ENCODE measurements at places on chromosomes 12 and 14.

GRCh38 chr14:89575386-89576061 lies 158.5 kb upstream of the FOXN3 start:
- DNase-seq = no peak

DNA sequence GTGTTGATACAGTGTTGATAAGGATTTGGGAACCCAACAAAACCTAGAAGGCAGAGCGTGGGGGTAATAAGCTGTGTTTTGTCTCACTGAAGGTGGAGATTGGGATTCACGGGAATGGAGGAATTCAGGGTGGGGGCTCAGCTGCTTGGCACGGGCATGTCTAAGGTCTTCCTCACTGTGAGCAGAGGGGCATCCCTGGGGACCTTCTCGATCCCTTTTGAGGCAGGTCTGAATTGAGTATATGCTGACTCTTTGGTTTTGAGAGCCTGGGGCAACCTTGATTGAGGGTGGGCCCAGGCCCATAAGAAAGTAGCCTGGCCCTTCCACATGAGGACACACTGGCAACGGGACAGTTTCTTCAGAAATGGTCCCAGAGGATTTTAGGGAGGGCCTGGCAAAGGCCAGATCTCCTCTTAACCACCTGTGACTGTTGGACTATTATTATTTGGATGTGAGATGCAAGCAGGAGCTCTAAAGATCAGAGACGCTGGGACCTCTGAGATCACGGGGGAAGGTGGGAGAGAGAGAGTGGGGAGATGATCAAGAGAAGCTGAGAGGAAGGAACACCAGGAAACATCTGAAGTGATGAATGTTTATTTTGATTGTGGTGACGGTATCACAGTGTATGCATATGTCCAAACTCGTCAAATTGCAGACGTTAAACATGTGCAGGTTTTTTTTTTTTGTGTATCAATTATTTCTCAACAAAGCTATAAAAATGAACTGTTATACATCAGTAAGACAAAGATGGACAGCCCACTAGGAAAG lies 48.4 kb downstream of the SMIM41 start:
- DNase-seq = no peak

GRCh38 chr12:89994911-89995310 lies 286.3 kb upstream of the ATP2B1 start:
- DNase-seq = no peak

DNA sequence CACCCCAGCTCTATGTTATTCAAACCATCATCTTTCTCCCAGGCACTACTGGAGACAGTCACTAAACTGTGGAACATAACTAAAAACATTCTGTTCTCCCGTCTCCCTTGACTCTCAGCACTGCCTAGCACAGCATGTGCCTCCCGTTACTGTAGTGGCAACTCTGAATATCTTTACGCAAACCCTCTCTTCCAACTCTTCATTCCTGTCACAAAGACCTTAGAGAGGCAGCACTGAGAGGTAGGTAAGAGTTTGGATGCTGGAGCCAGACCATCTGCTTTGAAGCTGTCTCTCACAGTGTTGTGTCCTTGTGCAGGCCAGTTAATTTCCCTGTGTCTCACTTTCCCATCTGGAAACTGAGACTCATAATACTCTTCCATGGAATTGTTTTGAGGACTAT lies 108.1 kb downstream of the DIP2B start:
- DNase-seq = no peak

DNA sequence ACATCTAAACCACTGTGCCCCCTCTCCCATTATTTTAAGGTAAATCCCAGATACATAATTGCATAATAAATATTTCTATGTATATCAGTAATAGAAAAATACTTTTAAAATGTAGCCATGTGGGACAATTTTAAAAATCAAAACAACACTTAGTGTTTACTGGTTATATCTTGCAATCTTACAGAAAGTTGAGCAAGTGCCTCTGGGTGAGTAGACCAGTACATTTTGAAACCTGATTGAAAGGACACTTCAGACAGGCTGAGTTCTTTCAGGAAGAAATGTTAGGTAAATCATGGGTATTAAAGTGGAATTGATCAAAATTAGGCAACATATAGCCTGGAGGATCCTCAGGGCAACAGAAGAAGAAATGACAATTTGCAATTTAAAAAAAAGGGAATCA lies 7.2 kb downstream of the SLC38A4 start:
- DNase-seq = no peak

GRCh38 chr12:21456291-21456780 lies 18.9 kb downstream of the PYROXD1 start:
- DNase-seq = no peak

- no peak for DNase-seq
Measured at GRCh38 chr12:21341769-21342168, 7.1 kb upstream of the SLCO1A2 start.

DNA sequence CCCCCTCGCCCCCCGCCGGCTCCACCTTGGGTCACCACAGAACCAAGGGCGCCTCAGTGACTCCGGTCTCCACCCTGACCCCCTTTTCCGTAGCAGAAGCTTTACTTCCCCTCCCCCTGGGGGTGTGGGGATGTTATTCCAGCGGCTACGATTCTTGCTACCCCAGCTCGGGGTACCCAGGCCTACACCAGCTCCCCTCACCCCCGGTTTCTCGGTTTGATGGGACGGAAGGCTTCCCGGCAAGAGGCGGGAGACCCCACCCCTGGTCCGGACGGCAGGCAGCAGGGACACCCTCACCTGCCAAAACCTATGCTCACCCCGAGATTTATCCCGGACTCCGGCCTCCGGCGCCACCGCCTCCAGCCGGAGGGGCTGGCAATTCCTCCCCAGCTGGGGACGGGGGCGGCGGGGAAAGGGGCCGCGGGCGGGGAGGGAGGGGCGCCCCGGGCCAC lies 619 bp downstream of the RAB15 start:
- no peak for DNase-seq

DNA sequence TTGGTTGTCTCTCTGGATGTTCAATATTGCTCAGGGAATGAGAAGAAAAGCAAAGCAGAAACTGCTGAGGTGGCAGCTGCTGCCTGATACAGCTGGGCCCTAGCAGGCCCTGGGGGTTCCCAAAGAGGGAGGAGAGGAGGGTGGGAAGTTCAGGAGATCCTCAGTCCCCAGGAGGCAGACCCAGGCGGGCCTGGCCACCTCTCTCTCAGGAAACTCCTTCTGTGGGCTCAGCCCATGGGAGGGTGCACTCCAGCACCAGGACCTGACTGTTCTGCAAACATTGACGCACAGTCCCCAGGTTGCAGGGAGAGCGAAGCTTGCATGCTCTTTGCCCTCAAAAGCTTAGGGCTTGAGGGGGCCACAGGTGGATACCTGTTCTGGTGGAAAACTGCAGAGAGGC lies 29.6 kb downstream of the IRF2BPL start:
- DNase-seq = no peak

- no peak for DNase-seq
Measured at GRCh38 chr12:62146318-62146717, 113.9 kb upstream of the USP15 start.

GRCh38 chr12:119661882-119662281 lies 6.1 kb upstream of the PRKAB1 start:
- no peak for DNase-seq

- DNase-seq = no peak
Measured at GRCh38 chr14:89495718-89496117, 78.7 kb upstream of the FOXN3 start.

GRCh38 chr14:22596354-22596879 lies 1.7 kb upstream of the ABHD4 start:
- DNase-seq = no peak

DNA sequence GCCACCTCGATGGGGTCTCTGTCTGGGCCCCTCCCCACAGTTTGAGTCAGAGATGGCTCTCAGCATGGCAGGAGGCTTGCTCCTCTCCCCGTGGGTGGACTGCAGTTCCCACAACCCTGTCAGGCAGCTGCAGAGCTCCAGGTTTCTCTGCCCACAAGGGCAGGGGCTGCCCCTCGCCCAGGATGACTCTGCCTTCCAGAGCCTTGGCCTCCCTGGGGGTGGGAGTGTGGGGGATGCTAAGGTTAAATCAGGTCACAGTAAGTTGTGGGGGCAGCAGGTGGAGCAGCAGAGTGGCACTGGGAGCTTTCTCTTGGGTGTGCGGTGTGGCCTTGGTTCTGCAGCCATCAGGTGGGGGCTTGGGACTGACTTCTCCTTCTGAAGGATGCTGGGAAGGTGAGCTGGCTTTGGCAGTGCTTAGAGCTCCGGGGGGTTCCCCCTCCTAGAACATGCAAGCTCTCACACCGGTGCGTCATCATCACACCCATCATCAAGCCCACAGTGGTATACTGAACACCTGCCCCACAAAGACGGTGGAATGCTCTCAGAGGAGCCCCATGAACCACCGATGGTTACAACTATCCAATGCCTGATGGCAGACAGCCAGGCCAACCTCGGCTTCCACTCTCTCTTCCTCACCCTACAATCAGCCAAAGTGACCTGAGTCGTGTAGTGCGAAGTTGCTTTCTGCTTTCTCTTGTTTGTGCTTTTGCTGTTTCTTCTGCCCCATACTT lies 39.7 kb downstream of the ERH start:
- no peak for DNase-seq

DNA sequence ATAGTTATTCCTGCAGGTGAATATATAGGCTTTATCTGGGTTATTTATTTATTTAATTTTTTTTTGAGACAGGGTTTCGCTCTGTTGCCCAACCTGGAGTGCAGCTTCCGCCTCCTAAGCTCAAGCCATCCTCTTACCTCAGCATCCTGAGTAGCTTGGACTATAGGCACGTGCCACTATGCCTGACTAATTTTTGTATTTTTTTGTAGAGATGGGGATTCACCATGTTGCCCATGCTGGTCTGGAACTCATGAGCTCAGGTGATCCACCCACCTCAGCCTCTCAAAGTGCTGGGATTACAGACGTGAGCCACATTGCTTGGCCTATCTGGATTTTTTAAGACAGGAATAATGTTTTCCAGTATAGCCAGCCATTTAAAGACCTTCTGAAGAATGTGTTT lies 2.0 kb downstream of the RAN start:
- no peak for DNase-seq

- peak; percentile 64 for DNase-seq
Measured at GRCh38 chr14:35535483-35536112, 1.6 kb downstream of the INSM2 start.

DNA sequence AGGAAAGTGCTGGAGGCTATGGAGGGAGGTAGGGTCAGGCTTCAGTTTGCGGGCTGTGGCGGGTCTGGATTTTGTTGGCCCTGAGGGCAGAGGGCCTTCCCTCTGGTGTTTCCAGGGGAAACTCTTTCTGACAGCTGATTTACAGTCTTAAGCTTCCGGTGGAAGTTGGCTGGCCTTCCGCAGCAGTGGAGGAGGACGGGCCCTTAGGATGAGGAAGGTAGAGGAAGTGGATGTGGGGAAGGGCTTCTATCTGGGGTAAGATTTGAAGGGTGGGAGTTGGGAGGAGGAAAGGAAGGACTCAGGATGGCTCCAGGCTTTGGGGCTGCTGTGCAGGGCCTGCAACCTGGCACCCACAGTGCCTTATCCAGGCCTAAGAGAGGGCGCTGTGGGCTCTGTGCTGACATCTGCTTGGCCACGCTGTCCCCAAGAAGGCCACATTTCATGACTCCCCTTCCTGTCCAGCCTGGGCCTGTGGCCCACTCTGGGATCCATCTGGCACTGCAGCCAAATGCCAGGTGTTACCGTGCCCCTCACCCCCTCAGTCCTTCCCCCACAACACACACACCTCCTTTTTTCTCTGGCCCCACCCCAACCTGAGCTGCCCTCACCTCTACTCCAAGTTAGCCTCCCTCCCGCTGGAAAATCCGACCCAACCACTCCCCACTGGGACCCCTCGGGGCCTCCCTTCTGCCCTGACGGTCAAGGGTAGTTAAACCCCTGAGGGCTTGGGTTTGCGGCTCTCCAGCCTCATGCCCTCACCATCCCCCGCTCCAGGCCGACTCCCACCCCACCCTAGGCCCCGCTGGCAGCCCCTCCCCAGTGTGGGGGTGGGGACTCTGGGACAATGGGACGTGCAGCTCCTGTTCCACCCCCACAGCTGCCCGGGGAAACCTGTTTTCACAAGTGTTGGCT lies 7.7 kb upstream of the PPP1R13B start:
- DNase-seq = no peak

- DNase-seq = no peak
Measured at GRCh38 chr12:107440606-107441005, 245.0 kb upstream of the PWP1 start.

GRCh38 chr12:42961395-42961794 lies 371.8 kb upstream of the PRICKLE1 start:
- DNase-seq = no peak

GRCh38 chr12:11580125-11580751 lies 69.2 kb upstream of the ETV6 start:
- DNase-seq = no peak

DNA sequence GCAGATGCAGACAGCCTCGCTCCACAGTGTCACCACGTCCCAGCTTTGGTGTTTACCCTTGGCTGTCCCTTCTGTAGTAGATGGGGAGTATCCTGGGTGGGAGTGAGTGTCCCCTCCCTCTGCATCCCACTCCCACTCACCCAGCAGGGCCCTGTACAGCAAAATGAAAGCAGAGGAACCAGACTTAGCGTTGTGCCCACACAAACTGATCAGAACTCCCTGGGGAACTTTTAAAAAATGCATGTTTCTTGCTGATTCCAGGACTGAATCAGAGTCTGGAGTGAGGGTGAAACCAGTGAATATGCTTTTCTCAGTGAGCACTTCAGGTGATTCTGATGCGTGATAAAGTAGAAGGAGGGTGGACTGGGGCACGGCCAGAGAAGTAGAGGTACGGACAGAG lies 2.9 kb downstream of the ACVRL1 start:
- no peak for DNase-seq

GRCh38 chr14:20332788-20333493 lies at the start of gene CCNB1IP1:
Gene CCNB1IP1, minus strand, starts transcription at chr14:20333279. Its CDS starts 16,756 bp downstream, at chr14:20316523.
- DNase-seq = no peak

DNA sequence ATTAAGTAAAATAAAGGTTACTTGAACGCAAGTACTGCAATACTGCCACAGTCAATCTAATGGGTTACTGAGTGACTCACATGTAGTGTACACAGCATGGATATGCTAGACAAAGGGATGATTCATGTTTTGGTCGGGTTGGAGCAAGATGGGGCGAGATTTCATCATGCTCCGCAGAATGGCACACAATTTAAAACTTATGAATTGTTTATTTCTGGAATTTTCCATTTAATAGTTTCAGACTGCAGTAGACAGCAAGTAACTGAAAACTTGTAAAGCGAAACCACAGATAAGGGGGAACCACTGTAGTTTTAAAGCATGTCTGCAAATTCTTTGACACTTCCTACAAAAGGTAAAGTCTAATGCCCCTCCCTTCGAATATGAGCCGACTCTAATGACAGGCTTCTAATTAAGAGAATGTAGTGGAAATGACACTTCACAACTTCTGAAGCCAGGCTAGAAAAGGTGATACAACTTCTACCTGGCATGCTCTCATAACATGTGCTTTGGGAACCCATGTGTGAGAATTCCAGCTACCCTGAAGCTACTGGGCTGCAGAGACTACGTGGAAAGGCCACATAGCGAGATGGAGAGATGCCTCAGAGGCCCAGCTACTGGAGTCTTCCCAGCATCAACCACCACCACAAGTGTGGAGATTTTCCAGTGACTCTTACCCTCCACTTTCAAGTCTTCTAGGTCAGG lies 13.9 kb upstream of the TCP11L2 start:
- no peak for DNase-seq

DNA sequence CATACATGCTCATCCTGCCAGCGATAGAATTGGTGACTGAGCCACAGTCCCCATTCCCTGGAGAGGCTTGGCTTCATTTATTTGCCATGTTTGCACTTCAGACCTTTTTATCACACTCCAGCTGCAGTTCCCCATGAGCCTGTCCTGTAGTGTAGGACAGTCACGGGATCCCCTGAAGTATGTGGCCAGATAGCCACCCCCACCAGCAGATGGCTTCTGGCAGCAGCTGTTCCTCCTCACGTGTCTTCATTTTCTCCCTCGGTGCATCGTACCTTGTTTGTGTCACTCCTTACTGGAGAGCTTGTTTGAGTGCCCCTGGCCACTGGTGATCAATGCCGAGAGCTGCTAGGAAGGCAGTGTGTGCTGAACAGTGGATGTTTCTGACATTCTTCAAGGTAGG lies 40.2 kb downstream of the UBE3B start:
- no peak for DNase-seq
